ENCODE measurements at places on chromosomes 4 and X. TPM values are rescaled to one million over a fixed set of nuclear protein-coding genes. Genes with fewer than 3 reads are reported as not detected.
A peak's percentile ranks its signal among the peaks of the same experiment; 100 is the strongest.

The FATE1 gene
- total RNA-seq, result not detected

The ANOS1 gene
- 49.7 TPM for total RNA-seq

The GUCY1B1 gene
- total RNA-seq, result 21.9 TPM

The CFAP299 gene
- total RNA-seq, result not detected

The TMEM31 gene
- not detected for total RNA-seq

The MTNR1A gene
- total RNA-seq, result not detected

DNA sequence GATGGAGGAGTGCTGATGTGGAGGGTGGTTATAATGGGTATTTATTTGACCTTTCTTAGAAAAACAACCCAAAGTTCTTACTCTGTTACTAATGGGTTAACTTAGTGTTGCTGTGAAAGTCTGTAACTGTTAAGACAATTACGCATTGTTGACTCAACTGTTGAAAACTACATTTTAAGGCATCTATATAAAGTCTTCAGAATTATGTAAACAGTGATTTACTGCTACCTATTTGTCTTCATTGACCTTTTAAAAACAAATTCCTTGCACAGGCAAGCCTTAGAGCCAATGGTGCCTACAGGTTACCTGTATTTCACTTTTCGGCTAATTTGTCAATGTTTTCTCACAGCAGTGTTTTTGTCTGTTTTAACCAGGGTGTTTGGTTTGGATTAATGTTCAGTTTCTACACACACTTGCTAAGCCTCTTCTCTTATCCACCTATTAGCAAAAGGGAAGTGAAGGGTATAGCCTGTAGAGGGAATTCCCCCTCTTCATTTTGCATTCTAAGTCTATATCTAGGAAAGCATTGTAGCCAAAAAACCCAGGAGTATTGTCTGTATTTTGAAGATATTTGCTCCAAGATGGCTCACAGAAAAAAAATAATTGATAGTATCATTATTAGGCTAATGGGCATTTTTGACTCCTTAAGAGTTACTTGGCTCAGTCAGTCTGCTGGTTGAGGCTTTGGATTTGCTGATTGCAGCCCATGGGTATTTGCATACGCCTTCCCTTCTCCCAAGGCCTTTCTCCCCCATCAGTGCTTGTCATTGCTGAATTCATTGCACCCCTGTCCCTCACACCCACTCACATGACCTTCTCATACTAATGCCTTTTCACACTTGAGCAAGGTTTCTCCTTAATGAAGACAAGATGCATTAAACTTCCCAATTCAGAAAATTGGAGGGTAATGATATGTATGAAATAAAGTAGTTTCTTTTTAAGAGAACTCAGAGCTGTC, 30.5 kb downstream of the AFF1 start:
- DNase-seq, result no peak
- H3K4me1 ChIP-seq, result peaks cover 42% of the 10 kb centered on the region
- H3K36me3 ChIP-seq, result no peaks in the 10 kb centered on the region
- no peak overlapping the region for H3K4me3 ChIP-seq

GRCh38 chr4:85419103-85419502, 55.8 kb upstream of the ARHGAP24 start:
- no peaks in the 10 kb centered on the region for H3K4me1 ChIP-seq
- no peaks in the 10 kb centered on the region for H3K36me3 ChIP-seq
- H3K27me3 ChIP-seq, result no peaks in the 10 kb centered on the region
- no peak overlapping the region for H3K27ac ChIP-seq
- DNase-seq, result no peak

GRCh38 chrX:70139736-70140135, 6.5 kb downstream of the IGBP1 start:
- H3K4me3 ChIP-seq, result no peak overlapping the region
- no peak overlapping the region for H3K27ac ChIP-seq
- H3K27me3 ChIP-seq, result no peaks in the 10 kb centered on the region
- peaks cover 9% of the 10 kb centered on the region for H3K36me3 ChIP-seq
- no peak for DNase-seq
- peaks cover 3% of the 10 kb centered on the region for H3K4me1 ChIP-seq

DNA sequence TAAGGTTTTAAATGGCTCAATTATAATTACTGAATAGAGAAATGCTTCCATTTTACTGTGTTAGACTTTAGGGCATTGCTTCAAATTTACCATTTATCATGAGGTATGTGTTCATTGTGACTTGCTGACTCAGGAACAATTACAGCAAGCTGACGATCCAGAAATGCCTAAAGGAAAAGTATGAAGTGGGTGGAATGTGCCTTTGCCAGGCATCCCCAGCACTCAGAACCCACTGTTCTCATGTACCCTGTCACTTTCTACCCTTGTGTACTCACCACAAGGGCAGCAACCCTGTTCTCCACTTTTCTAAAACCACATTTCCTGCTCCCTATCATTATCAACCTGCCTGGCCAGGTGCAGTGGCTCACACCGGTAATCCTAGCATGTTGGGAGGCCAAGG, 41.5 kb downstream of the QRFPR start:
- no peaks in the 10 kb centered on the region for H3K36me3 ChIP-seq
- no peak overlapping the region for H3K4me3 ChIP-seq

DNA sequence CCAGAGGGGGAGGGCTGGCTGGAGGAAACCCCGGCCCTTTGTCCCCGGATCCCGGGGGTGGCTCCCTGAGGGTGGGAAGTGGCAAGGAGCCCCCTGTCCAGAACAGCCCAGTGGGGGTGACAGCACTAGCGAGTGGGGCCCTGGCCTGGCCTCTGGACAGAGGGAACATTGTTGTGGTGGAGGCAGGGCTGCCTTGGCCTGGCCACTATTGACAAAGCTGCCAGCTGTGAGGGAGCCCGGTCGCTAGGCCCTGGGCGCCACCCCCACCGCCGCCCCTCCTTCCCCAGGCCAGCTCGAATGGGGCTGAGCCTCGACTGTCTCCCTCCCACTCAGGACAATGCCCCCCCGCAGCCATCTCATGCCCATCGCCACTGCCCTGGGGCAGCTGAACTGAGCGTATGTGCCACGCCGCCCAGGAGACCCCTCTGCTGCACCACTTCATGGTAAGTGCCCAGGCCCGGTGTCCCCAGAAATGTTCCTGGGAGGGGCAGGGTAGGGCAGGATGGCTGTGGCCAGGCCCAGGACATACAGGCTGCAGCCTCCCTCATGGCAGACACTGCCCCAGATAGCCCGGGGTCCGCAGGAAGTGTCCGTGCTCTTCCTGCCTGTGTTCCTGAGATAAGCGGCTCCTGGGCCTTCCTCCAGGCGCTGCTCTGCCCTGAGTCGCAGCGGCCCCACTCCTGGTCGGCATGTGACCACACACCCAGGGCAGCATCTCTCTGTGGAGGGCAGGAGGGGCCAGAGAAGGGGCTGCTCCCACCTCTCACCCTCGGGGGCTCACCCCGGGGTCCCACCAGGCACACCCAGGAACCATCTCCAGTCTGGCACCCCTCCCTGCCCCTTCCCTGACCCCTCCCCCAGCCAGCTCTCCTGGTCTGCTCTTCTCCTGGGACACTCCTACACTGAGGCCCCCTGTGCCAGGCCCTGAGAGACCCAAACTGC, 1.4 kb downstream of the PLXNB3 start:
- H3K4me3 ChIP-seq, result no peak overlapping the region
- H3K36me3 ChIP-seq, result no peaks in the 10 kb centered on the region
- no peaks in the 10 kb centered on the region for H3K27me3 ChIP-seq

DNA sequence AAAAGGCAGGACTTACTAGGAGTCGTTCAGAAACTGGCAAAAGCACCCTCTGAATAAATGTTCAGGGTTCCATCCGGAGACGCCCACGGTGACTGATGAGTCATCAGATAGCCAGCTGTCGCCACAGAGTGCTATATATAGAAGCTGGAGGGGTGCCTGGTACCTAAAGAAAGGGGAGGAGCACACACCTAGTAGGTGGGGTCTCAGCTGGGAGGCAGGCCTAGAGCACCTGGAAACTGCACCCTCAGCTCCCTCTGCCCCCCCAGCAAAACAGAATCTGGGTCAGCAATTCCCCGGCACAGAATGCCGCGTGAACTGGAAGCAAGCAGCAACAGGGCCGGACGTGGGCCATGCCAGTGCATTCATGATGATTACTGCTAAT, 242.0 kb downstream of the BCOR start:
- peak overlapping the region; percentile 42 for H3K27ac ChIP-seq
- no peak for DNase-seq
- no peaks in the 10 kb centered on the region for H3K36me3 ChIP-seq
- H3K4me1 ChIP-seq, result no peaks in the 10 kb centered on the region
- H3K4me3 ChIP-seq, result no peak overlapping the region

DNA sequence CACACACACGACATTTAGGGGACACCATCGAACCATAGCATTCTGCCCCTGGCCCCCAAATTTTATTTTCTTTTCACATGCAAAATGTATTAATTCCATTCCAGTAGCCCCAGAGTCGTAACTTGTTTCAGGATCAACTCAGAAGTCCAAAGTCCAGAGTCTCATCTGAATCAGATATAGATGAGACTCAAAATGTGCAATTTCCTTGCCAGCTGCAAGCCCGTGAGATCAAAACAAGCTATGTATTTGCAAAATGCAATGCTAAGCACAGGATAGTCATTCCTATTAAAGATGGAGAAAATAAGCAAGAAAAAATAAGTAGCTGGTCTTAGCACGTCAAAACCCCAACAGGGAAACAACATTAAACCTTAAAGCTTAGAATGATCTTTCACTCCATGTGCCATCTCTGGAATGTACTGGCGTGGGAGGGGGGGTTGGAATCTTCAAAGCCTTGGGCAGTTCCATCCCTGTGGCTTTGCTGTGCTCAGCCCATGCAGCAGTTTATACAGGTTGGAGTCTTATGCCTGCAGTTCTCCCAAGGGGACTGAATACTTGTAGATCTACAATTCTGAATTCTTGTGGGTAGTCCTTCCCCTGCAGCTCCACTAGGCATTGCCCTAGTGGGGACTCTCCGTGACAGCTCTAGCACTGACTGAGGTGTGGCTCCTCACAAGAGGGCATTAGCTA, 47.7 kb upstream of the SYTL5 start:
- no peaks in the 10 kb centered on the region for H3K4me1 ChIP-seq
- no peak overlapping the region for H3K27ac ChIP-seq
- DNase-seq, result no peak
- H3K4me3 ChIP-seq, result no peak overlapping the region

DNA sequence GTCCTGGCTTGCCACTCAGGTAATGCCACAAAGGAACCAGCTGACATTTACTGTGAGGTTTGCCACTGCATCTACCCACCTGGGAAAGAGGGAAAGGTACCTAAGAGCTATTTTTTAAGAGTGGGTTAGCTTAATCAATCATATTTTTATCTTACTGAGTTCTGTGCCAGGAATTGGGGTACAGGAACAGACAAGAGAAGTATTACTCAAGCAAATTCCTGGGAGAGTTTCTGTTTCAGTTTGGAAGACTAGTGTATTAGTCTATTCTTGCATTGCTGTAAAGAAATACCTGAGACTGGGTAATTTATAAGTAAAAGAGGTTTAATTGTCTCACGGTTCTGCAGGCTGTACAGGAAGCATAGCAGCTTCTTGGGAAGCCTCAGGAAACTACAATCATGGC, 23.2 kb downstream of the PSMD10 start:
- no peak overlapping the region for H3K27ac ChIP-seq
- no peaks in the 10 kb centered on the region for H3K36me3 ChIP-seq
- no peak for DNase-seq
- no peaks in the 10 kb centered on the region for H3K4me1 ChIP-seq
- H3K27me3 ChIP-seq, result no peaks in the 10 kb centered on the region

DNA sequence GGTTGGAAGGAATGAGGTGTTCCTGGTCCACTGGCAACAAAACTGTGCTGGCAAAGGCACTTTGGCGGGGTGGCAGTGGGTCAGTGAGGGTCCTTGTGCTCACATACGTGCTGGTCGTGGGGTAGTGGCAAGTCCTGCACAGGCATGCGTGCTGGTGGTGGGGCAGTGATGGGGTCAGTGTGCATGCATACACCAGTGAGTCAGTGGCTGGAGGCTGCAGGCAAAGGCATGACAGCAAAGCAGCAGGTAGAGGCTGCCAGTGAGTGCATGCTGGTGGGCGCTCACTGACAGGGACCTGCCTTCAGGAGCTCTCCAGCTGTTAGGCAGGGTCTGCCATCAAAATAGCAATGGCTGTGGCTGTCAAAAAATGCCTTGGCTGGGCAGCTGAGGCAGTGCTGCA, 42.1 kb downstream of the TMPRSS11E start:
- DNase-seq, result no peak
- H3K4me3 ChIP-seq, result no peak overlapping the region
- H3K27ac ChIP-seq, result no peak overlapping the region
- no peaks in the 10 kb centered on the region for H3K4me1 ChIP-seq

DNA sequence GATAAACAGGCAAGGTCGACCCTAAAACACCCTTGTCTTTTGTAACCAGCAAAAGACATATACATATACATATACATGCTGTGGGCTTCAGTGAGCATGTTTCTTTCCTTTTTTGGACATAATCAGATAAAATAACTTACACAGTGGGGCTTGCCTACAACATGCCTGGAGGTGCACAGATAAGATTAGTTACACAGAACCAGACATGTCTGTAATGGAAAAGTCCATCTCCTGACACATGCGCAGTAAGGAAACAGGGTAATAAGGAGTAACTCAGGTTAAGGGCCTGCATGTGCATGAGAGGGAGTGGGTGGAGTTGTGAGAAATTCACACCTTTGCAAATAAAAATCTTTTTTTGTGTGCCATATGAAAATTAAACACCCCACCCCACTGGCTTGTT, 3.4 kb downstream of the UGT2A1 start:
- no peaks in the 10 kb centered on the region for H3K4me1 ChIP-seq
- H3K27ac ChIP-seq, result no peak overlapping the region
- H3K27me3 ChIP-seq, result no peaks in the 10 kb centered on the region
